Stimulated activated CD4-positive, alpha-beta T cell treated with anti-CD3 and anti-CD28 coated beads, Interleukin-2, amount 100 ng/mL, for 24 hours (primary cell): ENCODE measurements at places on chromosomes 7 and 10.

DNA sequence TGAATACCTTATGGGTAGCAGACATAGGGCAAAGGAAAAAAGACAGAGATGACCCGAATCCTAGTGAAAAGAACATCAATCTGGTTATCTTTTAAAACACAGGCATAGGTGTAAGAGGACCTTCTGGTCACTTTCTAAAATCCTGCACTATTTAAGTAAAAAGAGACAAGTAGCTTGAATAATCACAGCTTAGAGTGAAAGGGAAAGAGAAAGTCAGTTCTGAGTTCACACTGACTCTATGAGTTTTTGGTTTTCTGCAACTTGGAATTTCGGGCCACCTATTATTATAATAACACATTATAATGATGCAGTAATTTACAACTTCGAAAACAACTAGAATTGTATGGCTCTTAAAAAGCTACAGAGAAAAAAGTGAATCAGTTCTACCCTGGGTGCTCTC, 247.8 kb downstream of the DOCK4 start:
- no peak for DNase-seq

GRCh38 chr7:98211676-98212531, 665 bp downstream of the BHLHA15 start:
- DNase-seq = no peak

GRCh38 chr10:49362596-49363260, 33.2 kb downstream of the DRGX start:
- no peak for DNase-seq

GRCh38 chr10:128258421-128258976, 132.3 kb upstream of the MKI67 start:
- no peak for DNase-seq

- no peak for DNase-seq
Observed at GRCh38 chr7:79414910-79415309, 38.6 kb downstream of the MAGI2 start.

GRCh38 chr7:140316165-140316661, 82.1 kb downstream of the SLC37A3 start:
- no peak for DNase-seq

GRCh38 chr7:50560865-50561351, 4.3 kb downstream of the DDC start:
- no peak for DNase-seq

DNA sequence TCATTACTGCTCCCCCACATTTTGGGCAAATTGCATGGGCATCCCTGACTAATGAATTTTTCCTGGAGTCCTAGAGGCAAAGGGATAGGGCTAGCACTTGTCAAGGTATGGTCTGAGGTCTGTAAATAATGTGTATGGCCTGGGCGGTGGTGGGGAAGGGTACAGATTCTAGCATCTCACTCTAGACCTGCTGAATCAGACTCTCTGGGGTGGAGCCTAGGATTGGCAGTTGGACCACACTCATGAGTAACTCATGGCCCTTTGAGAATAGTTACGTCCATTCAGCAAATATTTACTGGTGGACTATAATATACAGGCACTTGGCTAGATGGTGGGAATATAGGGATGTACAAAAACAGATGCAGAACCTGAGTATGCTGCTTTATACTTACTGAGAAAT, 118.0 kb downstream of the CELF2 start:
- DNase-seq = no peak

DNA sequence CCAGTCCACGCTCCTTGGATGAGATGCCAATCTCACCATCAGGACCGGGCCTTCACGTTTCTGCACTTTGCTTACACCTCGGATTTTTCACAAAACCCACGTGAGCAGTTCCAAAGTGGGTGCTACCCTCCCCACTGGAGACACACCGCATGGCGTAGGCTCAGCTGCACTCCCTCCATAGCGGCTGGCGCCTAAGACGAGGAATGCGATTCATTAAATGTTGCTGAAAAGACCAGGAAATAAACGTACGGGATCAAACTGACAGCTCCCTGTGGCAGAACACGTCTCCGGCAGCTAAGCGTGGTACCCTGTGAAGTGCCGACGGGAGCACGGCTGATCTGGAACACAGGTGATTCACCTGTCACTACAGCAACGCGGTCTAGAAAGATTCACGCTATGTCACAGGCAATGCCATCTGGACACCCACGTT, 209.0 kb downstream of the DIP2C start:
- no peak for DNase-seq

- DNase-seq = no peak
Observed at GRCh38 chr7:37399876-37400421, 48.7 kb downstream of the ELMO1 start.

DNA sequence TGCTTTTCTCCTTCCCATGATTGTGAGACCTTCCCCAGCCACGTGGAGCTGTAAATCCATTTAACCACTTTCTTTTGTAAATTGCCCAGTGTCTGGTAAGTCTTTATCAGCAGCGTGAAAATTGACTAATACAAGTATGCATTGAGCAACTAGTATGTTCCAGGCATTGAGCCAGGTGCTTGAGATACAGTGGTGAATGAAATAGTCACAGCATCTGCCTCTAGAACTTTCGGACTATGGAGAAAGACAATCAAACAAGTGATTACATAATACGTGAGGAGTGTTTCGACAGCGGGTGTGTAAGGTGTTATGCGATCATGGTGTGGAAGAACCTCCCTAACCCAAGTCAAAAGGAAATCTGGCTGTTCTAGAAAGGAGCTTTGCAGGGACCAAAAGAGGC, 21.6 kb upstream of the NUP205 start:
- DNase-seq = no peak

- no peak for DNase-seq
Observed at GRCh38 chr10:132385389-132385667, 11.7 kb upstream of the PWWP2B start.

DNA sequence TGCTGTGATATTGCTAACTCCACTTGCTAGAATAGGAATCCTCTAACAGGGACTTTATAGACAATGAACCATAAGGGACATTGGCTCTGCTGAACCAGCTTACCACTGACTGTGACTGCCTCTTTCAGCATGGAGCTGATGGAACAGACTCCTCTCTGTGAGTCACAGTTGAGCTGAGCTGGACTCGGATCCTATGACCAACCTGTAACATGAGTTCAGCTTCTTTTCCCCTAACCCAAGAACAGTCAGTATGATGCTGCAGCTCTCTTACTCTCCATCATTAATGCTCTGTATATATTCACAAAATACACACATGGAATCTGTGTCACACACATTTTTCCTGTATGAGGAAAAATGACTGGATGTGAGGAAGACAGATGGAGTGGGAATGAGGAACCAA, 177.9 kb upstream of the BET1 start:
- DNase-seq = no peak

DNA sequence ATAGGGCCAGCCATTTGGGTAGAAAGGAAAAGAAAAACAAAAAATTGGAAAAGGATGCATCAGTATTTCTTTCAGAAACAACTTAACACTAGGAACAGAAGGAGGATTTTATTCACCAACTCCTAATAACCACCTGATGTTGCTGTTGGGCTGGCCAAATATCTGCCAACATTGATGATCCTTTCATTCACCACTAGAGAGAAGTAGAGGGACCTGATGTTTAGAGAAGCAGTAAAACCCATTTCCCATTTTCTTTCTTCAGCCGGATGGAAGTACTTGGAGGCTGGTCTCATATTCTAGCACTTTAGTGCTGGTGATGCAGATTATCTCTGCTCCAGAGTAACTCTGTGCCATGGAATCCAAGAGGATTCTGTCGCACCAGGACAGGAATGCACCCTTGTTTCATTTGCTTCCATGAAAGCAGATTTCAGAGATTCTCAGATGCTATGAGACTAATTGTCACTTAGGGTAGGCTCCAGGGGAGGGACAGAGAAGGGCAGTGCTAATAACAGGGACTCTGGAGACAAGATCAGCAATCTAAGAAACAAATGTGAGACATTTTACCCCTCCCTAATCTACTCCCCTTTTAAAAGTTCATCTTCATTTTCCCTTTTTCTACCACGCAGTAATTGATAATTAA, 3.1 kb downstream of the KLLN start:
- DNase-seq = no peak

GRCh38 chr7:141704112-141704511, 2.1 kb upstream of the DENND11 start:
- no peak for DNase-seq

GRCh38 chr10:44356139-44357022, 28.5 kb downstream of the CXCL12 start:
- DNase-seq = no peak

GRCh38 chr10:67612577-67613537, 83.1 kb downstream of the CTNNA3 start:
- DNase-seq = peak; percentile 43

DNA sequence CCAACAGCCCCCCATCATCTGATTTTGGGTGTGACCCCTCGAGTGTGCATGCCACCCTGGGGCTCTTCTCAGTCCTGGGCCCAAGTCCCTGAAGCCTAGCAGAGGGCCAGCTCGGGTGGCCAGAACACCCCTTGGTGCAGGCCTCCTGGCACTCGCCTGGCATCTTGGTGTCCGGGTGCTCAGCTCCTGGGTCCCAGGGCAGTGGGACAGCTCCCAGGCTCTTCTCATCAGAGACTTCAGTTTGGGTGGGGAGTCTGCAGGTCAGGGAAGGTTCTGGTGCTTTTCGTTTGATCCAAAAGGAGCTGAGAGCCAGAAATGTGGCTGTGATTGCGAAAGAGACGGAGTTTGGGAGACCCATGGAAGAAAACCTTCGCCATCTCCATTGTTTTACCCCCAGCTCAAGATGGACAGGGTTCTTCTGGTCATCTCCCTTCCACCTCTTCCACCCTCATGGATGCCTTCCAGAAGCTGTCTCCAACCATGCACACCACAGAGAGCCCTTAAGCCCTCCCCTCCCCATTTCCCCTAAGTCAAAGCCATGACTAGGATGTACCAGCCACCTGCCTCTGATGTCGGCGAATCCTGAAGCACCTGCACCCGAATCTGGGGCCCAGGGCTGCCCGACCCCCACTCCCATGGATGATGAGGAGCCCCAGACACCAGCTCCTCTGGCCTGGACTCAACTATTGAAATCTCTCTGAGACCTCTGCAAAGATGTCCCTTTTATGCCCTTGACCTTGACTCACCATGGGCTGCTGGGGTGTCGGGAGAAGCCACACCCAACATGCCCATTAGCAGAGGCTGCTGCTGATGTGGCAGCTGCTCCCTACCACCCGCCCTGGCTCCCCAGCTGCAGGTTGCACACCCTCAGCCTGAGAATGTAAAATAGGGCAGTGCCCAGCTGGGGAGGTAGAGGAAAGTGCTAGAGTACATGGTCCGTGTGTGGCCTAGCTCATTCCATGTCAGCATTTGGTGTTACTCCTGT, 55.3 kb downstream of the ADCYAP1R1 start:
- no peak for DNase-seq

DNA sequence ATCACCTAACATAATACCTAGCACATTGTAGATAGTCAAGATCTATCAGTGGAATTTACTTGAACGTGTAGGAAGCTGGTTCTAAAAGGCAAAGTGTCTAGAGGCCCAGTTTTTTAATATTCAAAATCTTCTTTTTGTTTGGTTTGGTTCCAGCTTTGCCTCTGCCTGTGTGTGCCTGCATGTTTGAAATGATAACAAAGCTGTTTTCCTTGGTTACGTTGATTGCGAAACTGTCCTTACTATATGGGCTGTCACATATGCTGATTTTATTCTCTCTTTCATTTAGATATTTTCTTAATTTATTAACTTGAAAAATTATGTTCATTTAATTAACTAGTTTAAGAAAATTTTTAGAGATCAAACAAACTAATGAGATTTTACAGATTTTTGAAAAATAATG, 237.3 kb downstream of the SEMA3A start:
- DNase-seq = no peak

DNA sequence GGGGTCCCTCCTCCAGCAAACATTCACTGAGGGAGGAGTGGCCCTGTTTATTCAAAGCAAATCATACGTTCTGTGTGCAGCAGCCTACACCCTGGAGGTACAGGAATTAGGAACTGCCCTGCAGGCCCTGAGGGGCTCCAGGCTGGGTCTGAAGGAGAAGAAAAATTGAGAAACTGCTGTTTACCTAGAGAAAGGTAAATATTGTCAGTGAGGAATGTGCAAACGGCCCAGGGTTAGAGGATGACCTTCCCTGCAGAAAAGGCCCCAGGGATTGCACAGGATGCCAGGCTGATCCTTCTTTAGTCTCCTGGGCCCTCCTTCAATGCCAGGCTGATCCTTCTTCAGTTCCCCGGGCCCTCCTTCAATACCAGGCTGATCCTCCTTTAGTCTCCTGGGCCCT, 5.7 kb downstream of the CALML5 start:
- no peak for DNase-seq

- DNase-seq = no peak
Observed at GRCh38 chr10:3902809-3903410, 117.9 kb upstream of the KLF6 start.

GRCh38 chr10:119350502-119351097, 143.2 kb downstream of the GRK5 start:
- DNase-seq = no peak

- DNase-seq = peak; percentile 44
Observed at GRCh38 chr10:24209946-24210491, 1.1 kb downstream of the KIAA1217 start.

DNA sequence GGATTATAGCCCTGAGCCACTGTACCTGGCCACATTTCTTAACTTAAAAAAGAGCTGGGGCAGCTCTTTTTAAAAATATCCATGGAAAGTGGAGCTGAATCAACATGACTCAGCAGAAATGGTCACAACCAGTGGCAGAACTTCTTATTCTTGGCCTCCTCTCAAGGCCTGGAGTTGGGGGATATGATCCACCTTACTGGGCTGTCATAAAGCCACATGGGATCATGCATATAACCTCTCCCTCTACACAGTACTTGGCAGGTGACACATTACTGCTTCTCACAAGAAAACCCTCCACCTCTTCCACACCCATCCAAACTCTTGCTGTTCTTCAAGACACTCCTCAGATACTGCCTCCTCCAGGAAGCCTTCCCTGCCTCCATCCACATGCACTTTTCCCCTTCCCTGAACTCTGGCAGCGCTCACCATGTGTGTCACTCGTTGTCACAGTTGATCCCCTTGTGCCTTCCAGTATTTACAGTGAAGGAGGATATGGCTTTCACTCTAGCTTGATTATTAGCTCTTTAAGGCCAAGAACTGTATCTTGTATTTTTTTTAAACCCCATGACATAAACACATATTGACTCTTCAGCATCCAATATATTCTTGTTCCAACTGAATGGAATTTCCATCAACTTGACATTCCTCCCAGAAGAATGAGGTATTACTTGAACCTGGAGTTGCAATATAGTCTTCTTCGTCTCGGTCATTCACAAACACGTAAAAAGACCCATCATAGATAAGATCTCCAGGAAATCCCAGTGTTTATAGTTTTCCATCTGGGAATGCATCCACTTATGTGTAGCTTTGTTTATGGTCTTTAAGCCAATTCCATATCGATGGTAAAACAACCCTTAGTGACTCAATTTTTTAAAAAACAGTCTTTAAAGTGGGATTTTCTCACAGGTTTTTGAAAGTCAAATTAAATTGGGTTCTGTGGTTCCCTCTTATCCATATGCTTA, 85.5 kb downstream of the TBXAS1 start:
- DNase-seq = no peak

GRCh38 chr10:62011558-62011957, 110.1 kb downstream of the ARID5B start:
- no peak for DNase-seq

GRCh38 chr10:6581778-6582228, 1.7 kb upstream of the PRKCQ start:
- no peak for DNase-seq
